ENCODE measurements at places on chromosomes 16 and 17. TPM values are rescaled to one million over a fixed set of nuclear protein-coding genes. Genes with fewer than 3 reads are reported as not detected.
A peak's percentile ranks its signal among the peaks of the same experiment; 100 is the strongest.

- no peak for DNase-seq
Observed at GRCh38 chr17:69760562-69760961, 314.5 kb upstream of the KCNJ16 start.

- DNase-seq, result peak; percentile 79
Observed at GRCh38 chr17:80195671-80196529, 24.2 kb downstream of the SGSH start.

DNA sequence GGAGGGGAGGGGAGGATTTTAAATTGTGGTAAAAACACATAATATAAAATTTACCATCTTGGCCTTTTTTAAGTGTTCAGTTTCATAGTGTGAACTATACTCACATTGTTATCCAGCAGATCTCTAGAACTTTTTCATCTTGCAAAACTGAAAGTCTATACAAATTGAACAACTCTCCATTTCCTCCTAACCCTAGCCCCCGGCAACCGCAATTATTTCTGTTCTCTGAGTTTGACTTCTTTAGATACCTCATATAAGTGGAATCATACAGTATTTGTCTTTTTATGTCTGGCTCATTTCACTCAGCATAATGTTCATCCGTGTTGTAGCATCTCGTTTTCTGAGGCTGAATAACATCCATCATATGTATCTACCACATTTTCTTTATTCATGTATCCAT is 30.0 kb upstream of the MRTFB start:
- no peak for DNase-seq

- no peak for DNase-seq
Observed at GRCh38 chr17:6752068-6752909, 3.6 kb upstream of the XAF1 start.

GRCh38 chr17:50090071-50090470 is 5.1 kb upstream of the PDK2 start:
- peak; percentile 58 for DNase-seq

DNA sequence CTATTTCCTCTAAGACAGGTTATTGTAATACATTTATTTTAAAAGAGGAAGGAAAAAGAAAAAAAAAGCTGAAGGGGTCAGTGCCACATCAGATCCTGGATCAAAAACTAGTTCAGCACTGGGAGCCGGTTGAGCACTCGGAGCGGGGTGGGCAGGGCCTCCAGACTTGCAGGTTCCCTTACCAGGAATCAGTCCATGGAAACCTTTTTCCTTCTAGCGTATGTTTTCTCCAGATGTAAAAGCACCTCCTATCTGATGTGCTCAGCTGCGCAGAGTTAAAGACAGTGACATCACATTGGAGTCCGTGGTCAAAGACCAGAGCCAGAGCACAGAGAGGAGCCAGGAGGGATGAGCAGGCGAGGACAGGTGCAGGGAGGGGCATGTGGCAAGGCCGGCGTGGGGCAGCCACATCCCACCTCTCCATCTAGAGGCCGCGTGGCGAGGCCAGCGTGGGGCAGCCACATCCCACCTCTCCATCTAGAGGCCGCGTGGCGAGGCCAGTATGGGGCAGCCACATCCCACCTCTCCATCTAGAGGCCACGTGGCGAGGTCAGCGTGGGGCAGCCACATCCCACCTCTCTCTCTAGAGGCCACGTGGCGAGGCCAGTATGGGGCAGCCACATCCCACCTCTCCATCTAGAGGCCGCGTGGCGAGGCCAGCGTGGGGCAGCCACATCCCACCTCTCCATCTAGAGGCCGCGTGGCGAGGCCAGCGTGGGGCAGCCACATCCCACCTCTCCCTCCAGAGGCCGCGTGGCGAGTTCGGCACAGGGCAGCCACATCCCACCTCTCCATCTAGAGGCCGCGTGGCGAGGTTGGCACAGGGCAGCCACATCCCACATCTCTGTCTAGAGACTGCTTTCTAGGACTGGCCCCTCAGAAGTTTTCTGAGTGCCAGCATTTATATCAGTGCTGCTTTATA is 166.8 kb upstream of the CHMP6 start:
- DNase-seq, result peak; percentile 53

DNA sequence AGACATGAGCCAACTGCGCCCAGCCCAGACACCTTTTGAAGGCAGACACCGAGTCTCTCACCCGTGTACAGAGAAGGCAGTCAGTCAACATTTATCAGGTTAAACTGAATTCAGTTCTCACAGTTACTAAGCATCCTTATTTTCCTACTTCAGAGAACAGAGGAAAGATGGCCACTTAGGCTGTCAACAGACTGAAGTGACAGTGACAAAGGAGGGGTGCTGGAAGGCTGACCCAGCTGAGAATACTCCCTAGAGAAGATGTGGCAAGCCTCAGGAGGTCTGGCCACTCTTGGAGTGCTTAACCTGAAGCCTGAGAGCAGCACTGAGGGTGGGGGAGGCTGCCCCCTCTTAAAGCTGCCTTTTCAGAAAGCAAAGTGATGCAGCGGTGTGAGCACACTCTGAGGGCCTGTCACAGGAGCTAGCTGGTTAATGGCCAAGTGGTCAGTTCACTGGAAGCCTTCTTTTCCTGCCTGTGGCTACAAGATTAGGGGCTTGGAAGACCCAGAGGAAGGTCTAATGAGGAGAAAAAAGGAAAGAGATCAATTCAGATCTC is 51.0 kb upstream of the SREBF1 start:
- no peak for DNase-seq

- DNase-seq, result no peak
Observed at GRCh38 chr17:40912486-40913210, 24.8 kb downstream of the KRT23 start.

GRCh38 chr17:78356101-78356713 is 3.7 kb downstream of the SOCS3 start:
- DNase-seq, result peak; percentile 94

- DNase-seq, result no peak
Observed at GRCh38 chr17:81260171-81260570, 21.1 kb downstream of the NDUFAF8 start.

DNA sequence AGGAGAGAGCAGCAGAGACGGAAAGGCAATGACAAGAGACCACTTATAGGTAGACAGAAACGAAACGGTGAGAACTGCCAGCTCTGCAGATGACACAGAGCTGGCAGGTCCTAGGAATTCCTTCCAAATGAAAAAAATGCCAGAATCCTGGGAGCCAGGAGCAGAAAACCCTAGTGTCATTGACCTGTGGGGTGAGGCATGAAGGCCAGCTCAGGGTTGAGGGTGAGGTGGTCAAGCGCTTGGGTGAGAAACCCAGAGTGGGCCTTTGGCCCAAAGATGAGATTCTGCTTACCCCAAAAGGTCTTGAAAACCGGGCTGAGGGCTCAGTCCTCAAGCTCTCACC is 9.2 kb downstream of the HIC1 start:
- DNase-seq, result no peak

- DNase-seq, result no peak
Observed at GRCh38 chr16:81936209-81937000, 74.9 kb downstream of the SDR42E1 start.

DNA sequence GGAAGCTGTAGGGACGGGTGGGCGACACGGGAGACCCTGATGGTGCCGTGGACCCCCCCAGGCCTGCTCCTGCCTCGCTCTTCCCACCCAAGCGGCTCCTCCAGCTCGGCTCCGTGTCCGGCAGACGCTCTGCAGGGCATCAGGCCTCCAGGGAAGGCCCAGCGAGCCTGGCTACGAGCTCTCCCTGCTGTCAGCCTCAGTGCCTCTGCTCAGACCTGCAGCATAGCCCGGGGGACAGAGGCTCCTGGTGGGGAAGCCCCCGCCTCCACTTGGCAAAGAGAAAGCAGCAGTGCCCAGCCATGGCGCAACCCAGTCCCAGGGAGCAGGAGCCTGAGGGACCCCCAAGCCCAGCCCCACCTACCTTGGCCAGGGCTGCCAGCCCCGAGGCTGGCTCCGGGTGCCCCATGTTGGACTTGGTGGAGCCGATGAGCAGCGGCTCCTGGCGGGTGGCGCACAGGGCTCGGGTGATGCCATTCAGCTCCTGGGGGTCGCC is 5.9 kb downstream of the FASN start:
- DNase-seq, result peak; percentile 72

- peak; percentile 89 for DNase-seq
Observed at GRCh38 chr17:7294614-7295153, at the start of gene YBX2. Gene YBX2, minus strand, starts transcription at chr17:7294639. Its CDS starts 139 bp downstream, at chr17:7294500.

- no peak for DNase-seq
Observed at GRCh38 chr17:46817151-46817900, 1.2 kb downstream of the WNT3 start.

GRCh38 chr17:14918540-14918939 is 346.6 kb downstream of the PMP22 start:
- no peak for DNase-seq

DNA sequence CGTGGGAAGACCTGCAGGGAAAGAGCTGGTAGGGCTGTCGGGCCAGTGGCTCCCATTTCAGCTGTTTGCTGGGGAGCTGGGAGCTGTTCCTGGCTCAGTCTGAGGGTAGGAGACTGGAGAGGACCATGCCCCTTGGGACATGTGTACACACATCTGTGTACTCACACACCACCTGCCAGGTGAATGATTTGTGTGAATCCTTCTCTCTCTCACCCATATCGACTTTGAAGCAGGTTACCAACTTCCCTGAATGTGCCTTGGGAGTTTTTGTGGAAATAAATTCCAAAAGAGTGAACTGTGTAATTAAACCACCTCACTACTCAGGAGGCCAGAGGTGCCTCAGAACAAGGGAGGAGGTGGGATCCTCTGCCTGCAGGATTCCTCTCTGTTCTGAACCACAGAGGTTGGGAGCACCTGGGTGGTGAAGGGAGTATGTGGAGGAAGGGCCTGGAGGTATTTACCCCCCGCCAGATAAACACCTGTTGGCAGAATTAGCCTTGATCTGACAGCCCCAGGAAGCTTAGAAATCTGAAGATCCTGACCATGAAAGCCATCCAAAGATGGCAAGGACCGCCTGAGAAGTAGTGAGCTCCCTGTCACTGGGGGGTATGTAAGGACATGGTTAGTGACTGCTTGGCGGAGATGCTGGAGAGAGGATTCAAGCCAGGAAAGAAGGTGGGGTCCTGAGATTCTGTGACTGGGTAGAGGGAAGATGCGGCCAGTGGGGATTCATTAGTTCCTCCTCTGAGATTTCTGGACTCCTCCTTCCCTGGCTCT is 3.3 kb downstream of the ABCC3 start:
- no peak for DNase-seq

- DNase-seq, result no peak
Observed at GRCh38 chr16:58120234-58120633, 8.9 kb downstream of the CFAP20 start.

DNA sequence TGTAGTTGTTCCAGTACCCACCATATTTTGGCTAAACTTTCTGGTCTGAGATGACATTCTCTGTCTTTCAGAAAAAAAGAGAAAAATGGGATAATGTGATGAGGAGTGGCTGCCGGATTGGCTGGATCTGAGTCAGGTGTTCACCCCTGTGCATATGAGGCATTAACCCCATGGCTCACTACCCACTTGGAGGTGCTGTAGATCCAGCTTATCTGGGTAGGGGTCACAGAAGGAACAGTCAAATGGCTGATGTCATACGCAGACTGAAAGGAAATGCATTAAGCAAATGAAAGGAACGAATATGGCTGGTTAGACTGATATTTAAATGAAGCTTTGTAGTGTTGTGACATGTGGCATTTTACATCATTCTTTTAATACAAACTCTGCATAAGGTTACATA is 17.3 kb downstream of the MAP2K6 start:
- no peak for DNase-seq

DNA sequence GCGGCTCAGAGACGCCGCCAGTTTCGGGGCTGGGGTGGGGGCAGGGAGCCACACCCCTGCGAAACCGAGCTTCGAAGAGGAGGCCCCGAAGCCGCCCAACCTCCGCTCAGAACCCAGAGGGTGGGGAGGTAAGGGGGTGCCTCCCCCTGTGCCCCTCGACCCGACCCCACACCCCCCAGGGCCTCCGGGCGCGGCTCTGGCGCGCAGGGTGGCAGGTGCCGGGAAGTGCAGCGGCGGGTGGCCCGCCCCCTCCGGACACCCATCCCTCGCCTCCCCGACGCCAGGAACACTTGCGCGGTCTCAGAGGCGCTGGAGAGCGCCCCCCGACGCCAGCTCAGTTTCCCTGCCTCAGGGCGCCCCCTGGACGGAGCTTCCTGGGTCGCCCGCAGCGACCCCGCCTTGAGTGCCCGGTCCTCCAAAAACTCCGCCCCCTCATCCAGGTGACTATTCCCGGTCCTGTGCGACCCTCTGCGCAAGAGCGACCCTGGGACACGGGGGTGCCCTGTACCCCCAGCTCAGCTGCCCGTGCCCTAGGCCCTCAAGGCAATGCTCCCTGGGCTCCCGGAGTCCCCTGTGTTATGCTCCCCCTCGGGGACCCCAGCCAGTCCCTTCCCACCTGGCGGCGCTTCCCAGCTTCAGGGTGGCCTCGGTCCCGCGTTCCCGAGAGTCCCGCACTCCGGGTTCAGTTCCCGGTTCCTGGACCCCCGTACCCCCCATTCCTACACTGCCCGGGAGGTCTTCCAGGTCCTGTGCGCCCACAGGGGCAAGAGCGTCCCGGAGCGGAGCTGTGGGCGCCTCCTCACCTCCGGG is 562 bp downstream of the PPL start:
- DNase-seq, result no peak

- no peak for DNase-seq
Observed at GRCh38 chr17:39080421-39081078, 70.9 kb downstream of the PLXDC1 start.

DNA sequence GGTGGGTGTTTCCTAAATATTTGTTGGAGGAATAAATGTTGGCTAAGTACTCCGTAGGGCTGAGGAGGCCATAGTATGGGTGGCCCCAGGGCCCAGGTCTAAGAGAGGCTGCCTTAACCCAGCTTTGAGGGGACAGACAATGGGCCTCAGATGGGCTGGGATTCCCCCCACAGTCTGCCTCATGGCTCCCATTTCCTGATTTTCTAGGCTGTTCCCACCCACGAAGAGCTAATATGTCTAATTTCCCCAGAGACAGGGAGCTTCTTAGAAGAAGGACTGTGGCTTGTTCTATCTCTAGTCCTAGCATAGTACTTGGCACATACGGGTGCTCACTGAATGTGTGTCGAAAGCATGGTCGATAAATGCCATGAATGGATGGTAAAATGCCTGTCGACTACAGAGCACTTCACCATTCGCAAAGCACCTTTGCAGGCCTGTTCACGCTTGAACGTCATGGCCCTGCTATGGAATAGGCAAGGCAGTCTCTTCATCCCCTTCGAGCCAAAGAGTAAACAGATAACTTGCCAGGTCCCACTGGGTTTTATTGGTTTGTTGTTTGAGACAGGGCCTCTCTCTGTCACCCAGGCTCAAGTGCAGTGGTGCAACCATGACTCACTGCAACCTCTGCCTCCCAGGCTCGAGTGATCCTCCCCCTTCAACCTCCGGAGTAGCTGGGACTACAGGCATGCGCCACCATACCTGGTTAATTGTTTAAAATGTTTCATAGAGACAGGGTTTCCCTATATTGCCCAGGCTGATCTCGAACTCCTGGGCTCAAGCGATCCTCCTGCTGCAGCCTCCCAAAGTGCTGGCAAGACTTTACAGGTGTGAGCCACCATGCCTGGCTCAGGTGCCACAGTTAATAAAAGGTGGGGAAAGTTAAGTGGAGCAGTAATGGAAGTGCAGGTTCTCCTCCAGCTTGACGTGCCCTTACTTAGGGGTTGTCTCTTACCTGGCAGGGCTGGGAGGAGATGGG is 9.7 kb downstream of the CHAD start:
- peak; percentile 23 for DNase-seq

GRCh38 chr17:49333804-49334203 is 28.2 kb downstream of the ZNF652 start:
- DNase-seq, result no peak

Gene FAM83G
- 5.1 TPM for total RNA-seq

Gene PRSS33
- 0.67 TPM for total RNA-seq

Gene TNFRSF13B
- total RNA-seq, result 40.4 TPM

Gene ASPA
- total RNA-seq, result 7.5 TPM

Gene DRC7
- total RNA-seq, result not detected

Gene TLE7
- total RNA-seq, result not detected

Gene DOC2A
- total RNA-seq, result 2.4 TPM

Gene ACSM2B
- not detected for total RNA-seq

Gene TBC1D26
- total RNA-seq, result not detected

Data from spleen (tissue), 13 donors.